ENCODE measurements at places on chromosomes 1 and 21.

- DNase-seq = no peak
These were observed 49.4 kb downstream of the NFIA start for GRCh38 chr1:61131716-61132115.

- no peak for DNase-seq
These were observed 15.1 kb downstream of the ERRFI1 start for GRCh38 chr1:8011016-8011415.

- no peak for DNase-seq
These were observed 6.1 kb upstream of the SAMD11 start for GRCh38 chr1:917466-918091.

DNA sequence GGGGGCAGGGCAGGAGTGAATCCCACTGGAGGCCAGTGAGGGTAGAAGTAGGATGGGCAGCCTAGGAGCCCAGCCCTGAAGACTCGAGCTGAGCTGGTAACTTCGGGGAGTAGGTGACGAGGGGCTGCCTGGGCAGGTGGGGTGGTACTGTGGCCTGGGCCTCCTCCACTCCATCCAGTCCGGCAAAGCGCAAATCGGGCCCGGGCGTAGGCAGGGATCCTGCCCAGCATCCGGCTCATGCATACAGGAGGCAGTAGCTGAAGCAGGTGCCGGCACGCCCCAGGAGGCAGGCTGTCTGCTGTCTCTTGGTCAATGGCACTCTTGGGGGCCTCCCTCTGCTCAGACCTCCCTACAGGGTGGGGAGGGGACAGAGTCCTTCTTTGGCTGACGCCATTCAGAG is 1.3 kb upstream of the TNFRSF25 start:
- DNase-seq = no peak

- DNase-seq = no peak
These were observed 5.2 kb upstream of the BACH1 start for GRCh38 chr21:29293495-29293894.

DNA sequence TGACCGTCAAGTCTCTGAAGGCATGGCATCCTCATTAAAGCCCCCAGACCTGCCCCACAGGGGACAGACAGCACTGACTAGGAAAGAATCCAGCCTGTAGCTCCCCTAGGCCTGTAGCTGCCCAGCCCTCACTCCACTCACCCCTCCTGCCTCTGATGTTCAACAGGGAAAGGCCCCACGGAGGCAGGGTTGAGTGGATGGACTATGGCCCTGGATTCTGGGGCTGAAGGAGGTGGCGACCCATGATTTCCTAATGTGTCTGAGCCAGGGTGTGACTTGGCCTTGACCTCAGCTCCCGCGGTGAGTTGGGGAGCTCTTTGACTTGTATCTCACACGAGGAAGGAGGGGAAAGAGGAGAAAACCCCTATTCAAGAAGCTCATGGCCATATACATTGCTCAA is 238.5 kb upstream of the CSF3R start:
- DNase-seq = no peak

DNA sequence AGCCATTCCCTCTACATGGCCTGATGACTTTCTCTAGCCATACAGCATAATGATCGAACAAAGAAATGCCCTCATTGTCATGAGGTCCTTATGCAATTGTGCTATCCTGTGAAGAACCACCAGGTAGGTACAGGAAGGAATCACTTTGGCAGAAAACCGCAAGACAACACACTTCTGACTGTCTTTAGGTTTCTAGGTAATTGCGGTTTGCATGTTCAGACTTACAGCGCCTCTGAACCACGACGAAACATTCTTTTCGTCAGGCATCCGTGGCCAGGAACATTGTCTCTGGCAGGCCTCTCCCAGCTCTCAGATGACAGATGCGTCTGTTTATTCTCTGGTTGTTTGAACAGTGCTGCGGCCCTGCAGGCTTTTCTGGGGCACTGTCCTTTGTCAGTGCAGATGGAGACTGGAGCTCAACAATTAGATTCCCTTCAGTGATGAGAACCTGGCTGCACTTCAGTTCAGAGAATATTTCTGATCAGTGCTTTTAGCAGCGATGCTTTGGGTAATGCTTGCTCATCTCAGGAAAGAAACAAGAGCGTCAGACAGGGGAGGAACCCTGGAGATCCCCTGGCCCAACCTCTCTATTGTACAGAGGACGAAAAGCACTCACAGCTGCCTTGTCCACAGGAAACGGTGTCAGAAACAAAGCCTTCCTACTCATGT is 63.4 kb downstream of the B3GALT5 start:
- no peak for DNase-seq

DNA sequence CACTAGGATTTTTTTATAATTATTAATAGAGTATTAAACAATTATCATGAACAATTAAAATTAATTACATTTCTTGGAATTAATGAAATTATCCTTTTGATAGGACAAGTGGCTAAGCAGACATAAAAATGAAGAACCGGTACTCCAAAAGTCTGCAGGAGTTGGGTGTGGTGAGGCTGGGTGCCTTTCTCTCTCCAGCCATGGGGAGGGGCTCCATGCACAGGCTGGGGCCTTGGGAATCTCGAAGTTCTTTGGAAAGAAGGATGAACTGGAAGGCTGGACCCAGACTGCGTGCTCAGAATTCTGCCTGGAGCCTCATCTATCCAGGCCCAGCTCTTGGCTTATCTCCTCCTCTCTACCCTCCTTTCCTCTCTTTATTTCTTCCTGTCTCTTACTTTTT is 94.1 kb downstream of the ACTL8 start:
- no peak for DNase-seq

GRCh38 chr1:94044290-94044790 is 76.6 kb downstream of the ABCA4 start:
- DNase-seq = no peak

GRCh38 chr1:94156096-94156625 is 35.2 kb upstream of the ABCA4 start:
- no peak for DNase-seq
